ENCODE measurements at places on chromosomes 4 and X.

GRCh38 chrX:39337451-39337850, 536.2 kb downstream of the MID1IP1 start:
- DNase-seq: no peak

DNA sequence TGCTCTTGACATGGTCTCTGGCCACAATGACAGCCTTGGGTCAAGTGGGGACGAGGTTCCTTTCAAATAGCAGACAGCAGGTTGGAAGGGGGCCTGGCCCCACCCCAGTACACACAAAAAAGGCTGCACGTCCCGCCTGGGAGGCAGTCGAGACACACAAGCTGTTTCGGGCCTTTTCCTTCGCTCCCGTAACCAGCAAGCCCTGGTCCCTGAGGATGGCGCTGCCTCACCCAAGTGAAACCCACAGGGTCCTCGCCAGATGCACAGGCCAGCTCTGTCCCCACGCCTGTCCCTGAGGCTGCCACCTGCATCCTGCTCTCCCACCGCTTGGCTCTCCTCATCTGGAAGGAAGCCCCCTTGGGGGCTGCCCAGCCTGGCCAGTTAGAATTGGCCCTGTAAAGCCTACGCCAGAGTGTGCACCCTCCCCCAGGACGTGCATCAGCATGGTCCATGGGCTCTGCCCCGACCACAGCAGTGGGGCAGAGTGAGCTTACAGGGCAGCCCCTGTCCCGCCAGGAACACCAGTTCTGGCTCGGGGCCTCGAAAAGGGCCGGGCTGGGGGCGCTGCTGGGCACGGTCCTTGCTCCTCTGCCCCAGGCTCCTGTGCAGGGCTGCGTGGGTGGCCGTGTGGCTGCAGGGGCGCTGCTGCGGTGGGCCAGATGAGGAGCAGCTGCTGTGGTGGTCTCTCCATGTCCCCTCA, 2.0 kb downstream of the CPLX1 start:
- no peak for DNase-seq

GRCh38 chr4:84957514-84958420, 8.7 kb downstream of the WDFY3 start:
- no peak for DNase-seq

- DNase-seq: no peak
Observed at GRCh38 chrX:22015139-22015750, 16.9 kb upstream of the PHEX start.

DNA sequence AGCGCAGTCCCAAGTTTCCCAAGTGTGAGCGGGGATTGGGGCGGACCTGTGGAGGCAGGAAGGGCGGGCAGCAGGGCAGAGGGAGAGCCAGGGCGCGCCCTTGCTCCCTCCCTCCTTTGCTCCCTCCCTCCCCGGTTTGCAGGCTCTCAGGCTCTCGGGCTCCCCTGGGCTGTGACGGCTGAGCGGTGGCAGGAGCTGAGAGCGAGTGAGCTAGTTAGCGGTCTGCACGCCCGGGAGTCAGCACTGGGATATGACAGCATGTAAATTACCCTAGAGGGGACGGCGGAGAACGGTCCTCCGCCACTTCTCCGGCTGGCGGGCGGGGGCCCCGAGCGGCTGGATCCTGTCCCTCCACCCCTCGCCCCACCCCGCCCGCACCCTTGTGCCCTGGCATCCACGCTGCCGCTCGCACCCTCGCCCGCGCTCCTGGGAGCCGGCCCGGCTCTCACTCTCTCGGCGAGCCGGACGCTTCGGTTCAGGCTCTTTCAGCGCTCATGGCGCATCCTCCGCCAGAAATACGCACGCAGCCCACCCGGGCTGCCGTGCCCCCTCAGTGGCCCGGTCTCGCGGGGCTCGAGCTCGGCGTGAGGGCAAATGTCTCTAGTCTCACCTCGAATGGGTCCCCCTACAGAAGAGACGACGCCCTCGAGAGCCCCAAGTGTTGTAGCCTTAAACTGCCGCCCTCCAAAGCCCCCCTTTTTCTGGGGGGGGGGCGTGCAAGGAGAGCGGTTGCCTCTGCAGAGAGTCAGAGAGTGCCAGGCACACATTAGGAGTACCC, at the start of gene TSC22D3:
Gene TSC22D3 (minus strand): TSS at position 54 of the 778 bp plus-strand sequence. CDS start 368 bp downstream, outside the sequence.
- peak; percentile 66 for DNase-seq

- no peak for DNase-seq
Observed at GRCh38 chr4:153725136-153725830, 34.5 kb downstream of the RNF175 start.

GRCh38 chrX:48086082-48086481, 14.6 kb upstream of the ZNF630 start:
- DNase-seq: no peak

- DNase-seq: no peak
Observed at GRCh38 chrX:28668957-28669356, 81.7 kb downstream of the IL1RAPL1 start.

DNA sequence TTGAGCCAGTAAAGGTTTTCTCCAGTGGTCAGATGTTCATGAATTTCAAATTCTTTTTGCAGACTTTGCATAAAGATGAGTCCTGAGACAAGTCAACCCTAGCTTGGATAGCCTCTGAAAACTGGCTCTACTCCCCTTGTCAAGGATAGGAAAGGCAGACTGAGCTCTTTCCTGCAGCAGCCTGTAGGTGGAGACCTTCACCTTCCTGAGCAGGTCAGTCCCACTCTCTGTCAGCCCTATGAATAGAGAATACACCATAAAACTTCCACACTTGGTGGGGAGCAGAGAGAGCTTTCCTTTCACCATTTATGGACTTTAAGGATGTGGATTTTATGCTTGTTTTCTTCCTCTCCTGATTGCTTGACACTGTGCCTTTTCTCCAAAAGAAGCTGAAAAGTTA, 41.9 kb downstream of the PCDH19 start:
- DNase-seq: no peak

- DNase-seq: no peak
Observed at GRCh38 chr4:71980976-71981375, 50.8 kb upstream of the NPFFR2 start.

GRCh38 chrX:69093960-69094871, 71.0 kb downstream of the PJA1 start:
- DNase-seq: peak; percentile 72

- no peak for DNase-seq
Observed at GRCh38 chr4:47442980-47443379, 20.5 kb downstream of the COMMD8 start.

GRCh38 chrX:13694359-13694758, 5.4 kb downstream of the RAB9A start:
- DNase-seq: no peak

GRCh38 chr4:107318078-107318477, 282.0 kb upstream of the DKK2 start:
- DNase-seq: no peak

GRCh38 chrX:112874175-112874574, 33.5 kb upstream of the AMOT start:
- DNase-seq: no peak

- DNase-seq: no peak
Observed at GRCh38 chr4:161525121-161525520, 638.7 kb downstream of the FSTL5 start.

Measured in hepatic stellate cell (primary cell).